ENCODE measurements at places on chromosomes 2 and 18. TPM values are rescaled to one million over a fixed set of nuclear protein-coding genes. Genes with fewer than 3 reads are reported as not detected.

Gene NPPC
- total RNA-seq: not detected

Gene RAB27B
- 0.17 TPM for total RNA-seq

Gene AFF3
- 228 TPM for total RNA-seq

Gene SH2D6
- total RNA-seq: 1.6 TPM

Gene CNRIP1
- not detected for total RNA-seq

Gene CFAP221
- not detected for total RNA-seq

Gene CRYGD
- total RNA-seq: not detected

Gene LIMS2
- 5.3 TPM for total RNA-seq

Gene TSPYL6
- total RNA-seq: not detected

DNA sequence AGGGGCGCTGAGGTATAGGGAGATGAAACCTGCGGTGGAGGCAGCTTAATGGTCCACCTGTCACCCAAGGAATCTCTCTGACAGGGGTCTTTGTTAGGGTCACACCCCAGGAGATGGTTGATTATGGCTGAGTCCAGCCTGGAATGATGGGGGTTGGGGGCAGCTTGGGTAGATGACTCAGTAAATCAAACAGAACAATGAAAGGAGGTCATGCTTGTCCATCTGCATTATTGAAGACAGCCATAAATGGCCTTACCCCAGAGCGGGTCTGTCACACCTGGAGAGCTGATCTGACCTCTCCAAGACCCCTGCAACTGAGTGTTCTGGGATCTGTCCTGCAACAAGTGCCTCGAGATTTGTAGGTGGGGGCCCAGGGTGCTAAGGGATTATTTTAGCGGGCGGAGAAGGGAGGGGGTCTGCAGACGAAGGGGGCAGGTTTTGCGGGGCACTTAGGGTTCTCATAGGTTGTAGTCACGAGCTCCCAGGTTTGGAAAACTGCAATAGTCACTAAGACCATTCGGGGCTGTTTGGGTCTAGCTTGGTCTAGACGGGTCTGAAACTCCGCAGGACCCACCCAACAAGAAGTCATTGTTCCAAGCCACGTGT is 771 bp upstream of the IGFBP2 start:
- H3K4me1 ChIP-seq: peaks cover 20% of the 10 kb centered on the region
- H3K36me3 ChIP-seq: no peaks in the 10 kb centered on the region
- DNase-seq: no peak
- H3K4me3 ChIP-seq: peak overlapping the region; percentile 74

- H3K36me3 ChIP-seq: no peaks in the 10 kb centered on the region
- no peaks in the 10 kb centered on the region for H3K27me3 ChIP-seq
- no peak overlapping the region for H3K4me3 ChIP-seq
- no peak for DNase-seq
- H3K4me1 ChIP-seq: no peaks in the 10 kb centered on the region
- no peak overlapping the region for H3K27ac ChIP-seq
Measured at GRCh38 chr2:193502363-193503035, 1307.8 kb upstream of the TMEFF2 start.

DNA sequence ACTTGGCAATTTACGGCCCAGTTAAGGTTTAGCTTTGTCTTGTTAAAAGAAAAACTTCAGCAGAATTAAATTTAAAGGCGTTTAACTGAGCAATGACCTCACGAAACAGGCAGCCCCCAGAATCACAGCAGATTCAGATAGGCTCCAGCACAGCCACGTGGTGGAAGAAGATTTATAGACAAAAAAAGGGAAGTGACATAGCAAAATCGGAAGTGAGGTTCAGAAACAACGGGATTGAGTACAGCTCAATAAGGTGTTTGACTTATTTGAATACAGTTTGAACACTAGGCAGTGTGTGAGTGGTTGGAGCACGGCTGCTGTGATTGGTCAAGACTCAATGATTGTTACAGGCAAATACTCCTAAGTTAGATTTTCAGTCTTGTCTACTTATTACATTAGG is 79.8 kb downstream of the MOGAT1 start:
- H3K4me3 ChIP-seq: no peak overlapping the region
- no peak overlapping the region for H3K27ac ChIP-seq
- H3K4me1 ChIP-seq: peaks cover 6% of the 10 kb centered on the region
- no peaks in the 10 kb centered on the region for H3K36me3 ChIP-seq
- peaks cover 6% of the 10 kb centered on the region for H3K27me3 ChIP-seq

DNA sequence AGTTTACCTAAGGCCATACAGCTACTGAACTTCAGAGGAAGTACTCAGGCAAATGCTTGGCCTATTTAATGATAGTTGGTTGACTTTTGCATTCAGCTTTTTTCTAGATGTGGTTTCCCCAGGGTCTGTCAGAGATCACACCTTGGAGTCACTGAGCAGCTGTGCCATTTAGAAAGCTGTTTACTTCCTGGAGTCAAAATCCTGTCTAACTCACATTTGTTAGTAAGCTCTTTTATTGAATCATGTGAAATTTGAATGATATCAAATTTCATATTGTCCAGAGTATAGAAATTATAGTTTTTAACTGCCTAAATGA is 7.6 kb upstream of the TRIB2 start:
- peaks cover 30% of the 10 kb centered on the region for H3K4me1 ChIP-seq
- DNase-seq: no peak
- no peaks in the 10 kb centered on the region for H3K36me3 ChIP-seq
- no peak overlapping the region for H3K4me3 ChIP-seq
- no peak overlapping the region for H3K27ac ChIP-seq

- H3K4me3 ChIP-seq: no peak overlapping the region
- no peak for DNase-seq
- no peaks in the 10 kb centered on the region for H3K36me3 ChIP-seq
- H3K4me1 ChIP-seq: no peaks in the 10 kb centered on the region
Measured at GRCh38 chr2:48759682-48760081, 4.2 kb upstream of the LHCGR start.

- no peak overlapping the region for H3K4me3 ChIP-seq
- no peaks in the 10 kb centered on the region for H3K27me3 ChIP-seq
- peaks cover 7% of the 10 kb centered on the region for H3K36me3 ChIP-seq
- no peak overlapping the region for H3K27ac ChIP-seq
- DNase-seq: no peak
Measured at GRCh38 chr2:58194458-58194857, 46.7 kb downstream of the FANCL start.

DNA sequence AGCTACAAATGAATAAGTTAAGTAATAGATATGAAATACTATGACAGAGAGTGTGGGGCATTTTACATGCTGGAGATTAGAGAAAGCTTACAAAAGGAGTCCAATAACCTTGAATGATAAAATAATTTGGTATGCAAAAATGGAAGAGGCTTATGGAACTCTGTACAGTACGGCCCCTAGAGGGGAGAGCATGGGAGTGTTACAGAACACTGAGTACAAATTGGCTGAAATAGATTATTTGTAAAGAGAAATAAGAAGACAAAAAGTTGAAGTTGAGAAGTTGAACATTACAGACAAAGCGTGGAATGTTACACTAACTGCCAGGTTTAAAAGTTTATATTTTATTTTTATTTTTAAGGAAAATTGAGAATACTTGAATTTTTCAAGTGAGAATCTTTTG is 192.1 kb upstream of the DOK6 start:
- no peaks in the 10 kb centered on the region for H3K4me1 ChIP-seq
- H3K27ac ChIP-seq: no peak overlapping the region
- H3K27me3 ChIP-seq: no peaks in the 10 kb centered on the region
- DNase-seq: no peak
- no peak overlapping the region for H3K4me3 ChIP-seq

GRCh38 chr2:194672994-194673393 is 984.0 kb upstream of the SLC39A10 start:
- H3K27ac ChIP-seq: no peak overlapping the region
- no peaks in the 10 kb centered on the region for H3K36me3 ChIP-seq
- no peaks in the 10 kb centered on the region for H3K4me1 ChIP-seq
- no peaks in the 10 kb centered on the region for H3K27me3 ChIP-seq

- H3K4me3 ChIP-seq: peak overlapping the region; percentile 33
- no peak for DNase-seq
- H3K27ac ChIP-seq: peak overlapping the region; percentile 38
- no peaks in the 10 kb centered on the region for H3K27me3 ChIP-seq
- H3K4me1 ChIP-seq: peaks cover 25% of the 10 kb centered on the region
- no peaks in the 10 kb centered on the region for H3K36me3 ChIP-seq
Measured at GRCh38 chr2:174662859-174663258, 65.3 kb upstream of the WIPF1 start.

GRCh38 chr2:16686641-16687040 is 21.0 kb upstream of the CYRIA start:
- no peak overlapping the region for H3K27ac ChIP-seq
- H3K4me3 ChIP-seq: no peak overlapping the region
- H3K27me3 ChIP-seq: no peaks in the 10 kb centered on the region

DNA sequence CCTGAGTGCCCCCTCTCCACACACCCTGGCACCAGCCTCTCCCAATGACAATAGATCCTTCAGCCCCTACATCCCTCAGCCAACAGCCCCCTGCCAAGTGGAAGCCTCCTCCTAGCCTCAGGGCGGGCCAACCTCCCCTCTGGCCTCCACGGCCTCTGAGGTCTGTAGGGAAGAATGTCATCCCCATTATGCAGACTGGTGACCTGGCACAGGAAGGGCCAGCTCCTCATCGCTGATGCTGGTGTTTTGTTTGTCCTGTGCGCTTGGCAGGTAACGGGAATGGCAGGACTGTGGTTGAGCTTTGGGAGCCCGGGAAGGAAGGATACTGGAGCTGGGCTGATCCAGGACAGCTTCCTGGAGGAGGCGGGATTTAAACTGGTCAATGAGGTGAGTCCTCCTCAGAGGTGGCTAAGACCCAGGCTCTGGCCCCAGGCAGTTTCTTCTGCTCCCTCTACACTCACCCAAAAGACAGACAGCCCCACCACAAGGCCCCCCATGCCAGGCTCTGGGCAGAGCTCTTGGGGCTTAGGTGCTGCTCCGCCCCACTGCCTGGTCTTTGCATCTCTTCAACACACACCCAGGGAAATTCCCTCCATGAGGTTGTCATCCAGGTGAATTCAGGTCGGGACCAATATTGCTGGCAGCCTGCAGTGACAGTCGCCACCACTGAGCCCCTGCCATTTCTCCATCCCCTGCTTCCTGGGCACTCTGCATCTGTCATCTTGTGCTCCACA is 75.2 kb upstream of the SMAD7 start:
- H3K4me1 ChIP-seq: peaks cover 45% of the 10 kb centered on the region
- no peak overlapping the region for H3K27ac ChIP-seq
- H3K36me3 ChIP-seq: no peaks in the 10 kb centered on the region
- no peak overlapping the region for H3K4me3 ChIP-seq
- H3K27me3 ChIP-seq: no peaks in the 10 kb centered on the region
- no peak for DNase-seq

Measured in activated B cell treated with CpG ODN at 0.5 μM for 24 hours (primary cell).